ENCODE measurements at places on chromosomes 5 and 9.

- no peak for DNase-seq
Observed at GRCh38 chr5:152151940-152152339, 227.3 kb upstream of the GLRA1 start.

DNA sequence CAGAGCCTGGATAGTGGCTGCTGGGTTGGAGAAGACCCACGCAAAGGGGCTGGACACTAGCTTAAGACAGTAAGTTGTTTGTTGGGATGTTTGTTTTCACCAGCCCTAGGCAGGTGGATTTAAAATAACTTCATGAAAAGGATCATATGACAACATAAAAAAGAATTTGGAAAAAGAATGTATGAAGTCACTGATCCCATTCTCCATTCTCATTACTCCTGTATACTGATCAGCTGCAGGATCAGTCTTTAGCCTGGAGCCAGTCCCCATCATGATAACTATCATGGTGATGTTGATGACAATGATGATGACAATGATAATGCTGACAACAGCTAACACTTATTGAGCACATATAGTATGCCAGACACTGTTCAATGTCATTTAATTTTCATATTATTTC lies 92.1 kb upstream of the IFNE start:
- no peak for DNase-seq

GRCh38 chr9:3733039-3733408 lies 207.2 kb upstream of the RFX3 start:
- no peak for DNase-seq

DNA sequence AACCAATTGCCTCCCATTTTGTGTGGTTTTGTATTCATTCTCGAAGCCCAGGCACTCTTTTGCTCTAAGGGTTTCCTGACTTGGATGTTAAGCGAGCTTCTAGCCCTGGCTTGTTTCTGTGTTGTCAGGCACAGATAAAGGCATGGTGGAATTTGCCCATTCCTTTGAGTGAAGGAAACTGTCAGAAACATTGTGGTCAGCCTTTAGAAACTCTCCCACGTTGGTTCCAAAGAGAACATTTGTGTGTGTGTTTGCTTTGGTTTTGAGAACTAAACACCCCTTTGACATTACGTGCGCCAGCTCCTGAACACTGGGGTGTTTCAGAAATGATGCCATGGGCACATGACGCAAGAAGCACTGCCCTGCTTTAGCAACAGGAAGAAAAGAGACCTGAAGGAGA lies 320.9 kb downstream of the NTRK2 start:
- no peak for DNase-seq

- no peak for DNase-seq
Observed at GRCh38 chr9:110214586-110215355, 6.8 kb upstream of the C9orf152 start.

DNA sequence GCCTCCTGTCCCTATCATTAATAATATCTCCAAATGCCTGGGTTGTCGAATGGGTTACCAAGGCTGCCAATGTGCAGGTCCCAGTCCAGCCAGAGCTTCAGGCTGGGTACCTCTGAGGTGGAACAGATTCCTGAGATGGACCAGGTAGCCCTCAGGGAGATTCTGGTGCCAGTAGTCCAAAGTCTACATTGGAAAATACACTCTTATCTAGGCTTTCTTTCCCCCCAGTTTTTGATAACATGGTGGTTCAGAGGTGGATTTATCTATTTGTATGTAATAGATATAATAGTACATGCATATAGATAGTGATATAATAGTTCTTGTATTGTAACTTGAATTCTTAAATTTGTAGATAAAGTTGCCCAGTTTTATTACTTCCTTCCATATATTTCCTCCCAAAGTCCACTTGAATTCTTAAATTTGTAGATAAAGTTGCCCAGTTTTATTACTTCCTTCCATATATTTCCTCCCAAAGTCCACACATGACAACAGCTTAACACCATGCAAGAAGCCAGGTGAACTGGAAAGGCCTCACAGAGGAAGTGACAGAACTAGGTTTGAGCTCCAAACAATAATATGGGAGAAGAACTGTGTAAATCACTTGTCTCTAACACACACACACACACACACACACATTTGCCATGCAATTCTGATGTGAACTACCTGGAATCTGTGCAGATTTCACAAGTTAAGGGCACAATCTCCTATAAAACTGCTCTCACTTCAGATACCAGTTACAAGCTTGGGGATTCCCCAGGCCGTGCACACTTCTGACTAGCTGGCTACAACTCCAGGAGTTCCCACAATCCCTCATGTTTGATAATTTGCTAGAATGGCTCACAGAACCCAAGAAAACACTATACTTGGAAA lies 30.7 kb upstream of the ERAP1 start:
- DNase-seq: no peak

- no peak for DNase-seq
Observed at GRCh38 chr9:115292584-115293279, 174.8 kb upstream of the TNC start.

DNA sequence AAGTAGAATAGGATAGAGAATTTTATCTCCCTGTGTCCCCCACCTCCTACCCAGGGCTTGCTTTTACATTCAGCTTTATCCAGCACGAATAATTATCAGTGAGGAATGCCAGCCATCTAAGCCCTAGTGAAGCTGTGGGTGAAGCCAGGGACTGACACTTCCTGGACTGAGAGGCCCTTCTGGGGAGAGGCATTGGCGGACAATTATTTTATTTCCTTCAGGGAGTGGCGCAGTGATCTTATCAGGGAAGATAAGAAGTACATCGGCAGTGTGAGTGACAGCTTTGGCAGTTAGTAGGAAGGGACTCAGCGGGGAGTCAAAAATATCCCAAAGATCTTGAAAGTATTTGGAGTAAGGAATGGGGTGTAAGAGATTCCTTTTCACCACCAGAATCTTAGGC lies 34.9 kb upstream of the RPS23 start:
- peak; percentile 52 for DNase-seq

- no peak for DNase-seq
Observed at GRCh38 chr9:99050292-99050911, 54.5 kb upstream of the TGFBR1 start.

All from fibroblast of skin of back (primary cell).